ENCODE measurements at places on chromosomes 4 and X. TPM values are rescaled to one million over a fixed set of nuclear protein-coding genes. Genes with fewer than 3 reads are reported as not detected.

The FRMD7 gene
- total RNA-seq = not detected

The CENPU gene
- 17.2 TPM for total RNA-seq

The NDST3 gene
- total RNA-seq = not detected

The TMEM47 gene
- 36.7 TPM for total RNA-seq

The SPIN2A gene
- not detected for total RNA-seq

The ARSJ gene
- total RNA-seq = 68.2 TPM

The FAM149A gene
- total RNA-seq = not detected

The MPP1 gene
- 21.4 TPM for total RNA-seq

The NOX1 gene
- total RNA-seq = not detected

The CT45A2 gene
- total RNA-seq = not detected

The BLOC1S4 gene
- total RNA-seq = 14.9 TPM

The AWAT2 gene
- total RNA-seq = 0.32 TPM

The PAK3 gene
- under 0.01 TPM for total RNA-seq

The MTNR1A gene
- not detected for total RNA-seq

The UGT2A1 gene
- total RNA-seq = 0.65 TPM

The EVC2 gene
- 11.7 TPM for total RNA-seq

The ZNF330 gene
- 38.0 TPM for total RNA-seq

The CPLX1 gene
- total RNA-seq = not detected

The IL1RAPL1 gene
- 5.9 TPM for total RNA-seq

The PDE6B gene
- total RNA-seq = 7.5 TPM

The IGSF1 gene
- total RNA-seq = not detected

The GRIA3 gene
- 0.15 TPM for total RNA-seq
